T-helper 22 cell (primary cell): ENCODE measurements at places on chromosomes 6 and 20.

GRCh38 chr6:53466257-53466656 lies 78.6 kb downstream of the GCLC start:
- DNase-seq: no peak

- DNase-seq: no peak
These were observed 106.7 kb upstream of the RREB1 start for GRCh38 chr6:7000825-7001777.

- DNase-seq: no peak
These were observed 128.0 kb upstream of the GGTLC1 start for GRCh38 chr20:24116611-24117010.

DNA sequence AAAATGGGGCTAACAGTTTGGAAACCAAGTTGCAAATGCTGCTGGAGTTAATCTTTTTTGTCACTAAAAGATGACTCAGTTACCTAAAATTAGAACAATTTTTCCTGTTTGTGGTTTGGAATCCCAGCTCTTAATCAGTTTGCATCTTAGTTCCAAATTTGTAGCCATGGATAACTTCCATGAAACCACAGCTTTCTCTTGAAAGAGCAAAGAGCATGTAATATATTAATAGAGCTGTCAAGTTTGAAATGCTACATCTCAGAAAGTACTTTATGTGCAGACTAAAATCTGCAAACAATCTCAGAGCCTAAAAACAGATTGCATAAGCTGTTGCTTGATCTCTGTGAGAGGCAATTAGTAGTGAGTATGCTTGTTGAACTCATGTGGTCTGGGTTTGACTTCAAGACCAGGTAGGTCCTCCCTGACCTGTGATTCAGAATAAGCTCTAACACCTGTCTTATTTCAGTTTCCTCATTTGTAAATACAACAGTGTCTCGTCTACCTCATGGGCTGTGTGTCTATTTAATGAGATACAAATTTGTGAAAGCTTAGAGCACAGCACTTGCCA lies 23.5 kb downstream of the DHX35 start:
- no peak for DNase-seq

- no peak for DNase-seq
These were observed 94.6 kb upstream of the INSM1 start for GRCh38 chr20:20273286-20273685.

GRCh38 chr6:150189122-150189521 lies 46.3 kb downstream of the PPP1R14C start:
- no peak for DNase-seq

DNA sequence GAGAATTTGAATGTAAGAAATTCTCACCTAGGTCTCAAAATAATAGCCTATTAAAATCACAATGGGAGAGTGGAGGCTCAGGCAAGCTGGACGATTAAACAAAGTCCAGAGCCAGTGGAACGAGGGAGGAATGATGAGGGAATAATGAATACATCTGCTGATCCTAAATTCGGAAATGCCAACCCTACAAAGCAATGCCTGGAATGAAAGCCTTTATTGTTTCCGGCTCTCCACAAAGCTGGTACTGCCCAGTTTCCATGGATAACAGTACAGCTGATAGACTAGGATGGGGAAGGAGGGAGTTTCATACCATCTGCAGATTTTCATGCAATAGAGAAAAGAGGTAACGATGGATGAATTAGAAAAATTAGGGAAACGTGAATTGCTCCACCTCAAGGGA lies 356.1 kb downstream of the CBLN4 start:
- no peak for DNase-seq

DNA sequence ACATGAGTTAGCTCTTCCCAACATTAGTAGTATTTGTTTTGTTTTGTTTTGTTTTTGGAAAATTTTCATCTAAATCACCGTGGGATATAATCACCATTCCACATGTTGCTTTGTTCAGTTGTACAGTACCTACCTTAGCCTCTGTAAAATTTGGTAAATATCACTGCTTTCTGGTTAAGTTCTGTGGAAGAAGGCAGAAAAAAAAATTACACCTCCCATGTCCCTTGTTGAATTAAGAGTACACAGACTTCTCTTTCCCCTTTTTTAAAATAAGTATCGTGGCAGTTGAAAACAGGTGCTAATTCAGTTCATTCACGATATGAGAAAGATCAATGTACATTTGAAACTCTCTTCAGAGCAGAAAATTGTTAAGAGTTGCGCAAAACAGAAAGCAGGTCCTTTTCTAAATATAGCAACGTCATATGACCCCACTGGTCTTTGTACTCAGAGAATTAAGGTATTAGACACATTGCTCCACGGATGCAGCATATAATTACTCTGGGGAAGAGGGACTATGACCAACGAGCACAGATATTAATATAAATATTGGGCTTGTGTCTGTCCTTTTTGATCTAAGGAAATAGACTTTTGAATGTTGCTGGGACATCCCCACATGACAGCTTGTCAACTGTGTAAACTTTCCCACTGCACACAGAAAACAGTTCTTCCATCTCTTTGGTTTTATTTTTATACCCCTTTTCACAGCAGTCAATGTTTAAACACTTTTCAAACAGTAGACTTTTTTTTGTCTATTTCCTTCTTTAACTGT lies 58.6 kb upstream of the ZNF217 start:
- DNase-seq: no peak

DNA sequence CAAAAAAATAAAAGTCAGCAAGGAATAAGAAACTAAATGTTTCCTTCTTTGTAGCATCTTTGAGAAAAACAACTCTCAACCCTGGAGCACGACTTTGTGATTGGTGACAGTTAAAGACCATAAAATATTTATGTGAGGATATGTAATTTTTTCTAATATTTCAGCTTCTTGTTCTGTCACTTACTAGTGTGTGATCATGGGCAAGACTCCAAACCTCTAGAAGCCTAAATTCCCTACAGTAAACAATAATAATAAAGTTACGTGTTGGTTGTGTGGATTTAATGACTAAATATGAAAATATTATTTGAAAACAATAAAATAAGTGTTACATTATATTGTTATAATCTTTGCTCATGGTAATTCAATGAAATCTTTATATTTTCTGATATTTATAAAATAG lies 735.6 kb upstream of the MARCKS start:
- DNase-seq: no peak

DNA sequence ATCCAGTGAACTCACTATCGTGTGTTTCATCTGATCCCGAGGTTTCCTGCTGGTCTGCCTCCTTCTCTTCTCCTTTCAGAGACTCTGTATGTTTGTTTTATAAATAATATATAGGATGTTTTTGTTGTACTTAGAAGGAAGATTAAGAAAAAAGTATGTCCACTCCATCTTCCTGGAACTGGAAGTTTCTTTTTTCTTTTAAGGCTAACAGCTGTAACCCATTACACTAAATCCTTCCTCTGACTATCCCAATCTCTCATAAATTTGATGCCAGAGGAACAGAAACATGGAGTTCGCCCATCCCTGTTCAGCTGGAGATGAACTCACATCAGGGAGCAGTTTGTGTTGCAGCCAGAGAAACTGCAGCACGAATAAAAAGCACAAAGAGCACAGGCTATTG lies 20.7 kb downstream of the RIPK1 start:
- no peak for DNase-seq

DNA sequence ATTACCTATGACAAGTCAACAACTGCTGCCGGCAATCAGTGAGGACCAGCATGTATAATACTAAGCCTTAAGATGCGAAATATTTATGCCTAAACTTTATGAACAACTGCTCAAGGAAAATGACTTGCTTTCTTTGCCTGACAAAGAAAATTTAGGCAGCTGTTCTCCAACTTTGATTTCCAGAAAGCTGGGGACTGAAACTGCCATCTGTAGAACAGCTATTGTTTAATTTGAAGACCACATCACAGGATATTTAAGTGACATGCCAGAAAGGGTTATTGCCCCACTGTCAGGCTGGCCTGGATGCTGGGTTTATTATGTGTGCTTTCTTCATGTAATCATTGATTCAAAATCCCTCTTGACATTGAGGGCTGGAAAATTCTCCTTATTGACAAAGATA lies 153.9 kb upstream of the ENPP5 start:
- no peak for DNase-seq

- DNase-seq: no peak
These were observed 2.5 kb downstream of the RNF182 start for GRCh38 chr6:13927203-13927602.

DNA sequence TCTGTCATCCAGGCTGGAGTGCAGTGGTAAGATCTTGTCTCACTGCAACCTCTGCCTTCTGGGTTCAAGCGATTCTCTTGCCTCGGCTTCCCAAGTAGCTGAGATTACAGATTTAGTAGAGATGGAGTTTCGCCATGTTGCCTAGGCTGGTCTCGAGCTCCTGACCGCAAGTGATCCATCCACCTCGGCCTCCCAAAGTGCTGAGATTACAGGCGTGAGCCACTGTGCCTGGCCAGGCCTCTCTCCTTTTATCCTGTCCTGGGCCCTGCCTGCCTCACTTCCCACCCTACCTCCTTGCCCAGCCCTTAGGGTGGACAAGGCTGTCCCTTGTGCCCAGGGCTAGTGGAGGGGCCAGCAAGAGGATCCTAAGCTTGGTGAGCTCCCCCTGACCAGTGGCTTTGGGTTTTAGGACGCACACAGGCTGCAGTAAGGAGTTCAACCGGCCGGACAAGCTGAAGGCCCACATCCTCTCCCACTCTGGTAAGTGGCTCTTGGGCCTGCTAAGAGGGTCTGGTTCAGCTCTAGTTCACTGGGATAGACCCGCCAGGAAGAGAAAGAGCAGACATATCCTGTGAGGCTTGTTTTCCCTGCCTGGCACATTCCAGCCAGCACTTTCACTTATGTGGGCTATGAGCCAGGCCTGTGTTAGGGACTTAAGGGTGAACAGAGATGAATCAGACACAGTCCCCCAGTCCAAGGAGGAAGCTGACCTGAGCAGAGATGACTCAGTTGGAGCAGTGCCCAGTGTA lies 21.9 kb upstream of the CHMP4B start:
- DNase-seq: no peak

GRCh38 chr20:4711511-4711910 lies 10.2 kb upstream of the PRND start:
- no peak for DNase-seq

DNA sequence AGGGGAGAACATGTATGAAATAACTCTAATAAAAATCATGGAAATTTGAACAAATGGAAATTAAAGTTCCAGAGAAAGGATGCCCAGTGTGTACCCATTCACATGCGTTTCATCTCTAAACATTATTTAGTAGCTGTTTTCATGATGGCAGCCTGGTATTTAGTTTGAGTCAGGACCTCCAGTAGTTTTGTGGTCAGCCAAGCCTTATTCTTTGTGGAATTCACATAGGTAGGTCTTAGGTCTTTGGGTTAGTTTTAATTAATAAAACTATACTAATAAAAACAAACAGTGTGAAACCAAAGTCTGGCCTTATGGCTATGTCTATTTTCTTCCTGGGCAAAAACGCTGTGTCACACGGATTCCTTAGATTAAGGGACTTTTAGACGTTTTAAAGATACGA lies 137.8 kb downstream of the FOXC1 start:
- no peak for DNase-seq

DNA sequence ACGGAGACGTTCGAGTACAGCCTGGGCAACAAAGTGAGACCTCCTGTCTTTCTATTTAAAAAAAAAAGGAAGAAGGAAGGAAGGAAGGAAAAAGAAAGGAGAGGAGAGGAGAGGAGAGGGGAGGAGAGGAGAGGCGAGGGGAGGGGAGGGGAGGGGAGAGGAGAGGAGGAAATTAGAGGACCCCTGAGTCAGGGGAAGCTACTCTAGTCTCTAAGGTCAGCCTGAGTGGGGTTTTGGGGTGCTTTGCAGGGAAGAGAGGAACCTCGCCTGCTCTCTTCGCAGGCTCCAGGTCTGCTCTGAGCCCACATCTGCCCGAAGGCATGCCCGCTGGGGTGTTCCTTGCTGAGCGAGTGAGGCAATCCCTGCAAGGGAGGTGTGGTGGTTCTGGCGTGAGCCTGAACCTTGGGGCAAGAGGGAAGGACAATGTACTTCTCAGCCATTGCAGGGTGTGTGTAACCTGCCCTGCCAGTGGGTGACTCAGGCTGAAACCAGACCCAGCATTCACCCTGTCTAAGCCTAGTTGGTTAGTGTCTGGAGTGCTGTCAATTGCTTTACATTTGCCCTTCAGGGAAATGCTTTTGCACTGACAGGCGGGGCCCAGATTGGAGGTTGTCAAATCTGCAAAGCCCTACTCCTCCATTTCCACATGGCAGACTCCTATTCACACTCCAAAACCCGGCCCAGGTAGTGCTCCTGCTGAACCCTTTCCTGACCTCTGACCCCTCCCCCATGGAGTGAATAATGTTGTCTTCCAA lies 15.3 kb upstream of the MMP9 start:
- DNase-seq: no peak

DNA sequence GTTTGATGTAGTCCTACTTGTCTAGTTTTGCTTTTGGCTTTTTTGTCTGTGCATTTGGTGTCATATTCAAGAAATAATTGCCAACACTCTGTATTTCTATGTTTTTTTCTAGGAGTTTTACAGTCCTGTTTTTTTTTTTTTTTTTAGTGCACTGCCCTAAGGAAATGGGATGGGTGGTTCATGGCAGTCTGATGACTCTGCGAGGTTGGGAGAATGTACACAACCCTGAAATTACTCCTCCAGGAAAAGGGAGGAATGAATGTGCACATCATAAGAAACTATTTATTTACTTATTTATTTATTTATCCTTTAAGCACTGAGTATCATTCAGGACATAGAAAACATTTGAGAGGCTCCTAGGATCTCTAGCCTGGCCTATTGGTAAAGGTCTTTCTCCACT lies 15.2 kb upstream of the SLC17A5 start:
- DNase-seq: no peak

DNA sequence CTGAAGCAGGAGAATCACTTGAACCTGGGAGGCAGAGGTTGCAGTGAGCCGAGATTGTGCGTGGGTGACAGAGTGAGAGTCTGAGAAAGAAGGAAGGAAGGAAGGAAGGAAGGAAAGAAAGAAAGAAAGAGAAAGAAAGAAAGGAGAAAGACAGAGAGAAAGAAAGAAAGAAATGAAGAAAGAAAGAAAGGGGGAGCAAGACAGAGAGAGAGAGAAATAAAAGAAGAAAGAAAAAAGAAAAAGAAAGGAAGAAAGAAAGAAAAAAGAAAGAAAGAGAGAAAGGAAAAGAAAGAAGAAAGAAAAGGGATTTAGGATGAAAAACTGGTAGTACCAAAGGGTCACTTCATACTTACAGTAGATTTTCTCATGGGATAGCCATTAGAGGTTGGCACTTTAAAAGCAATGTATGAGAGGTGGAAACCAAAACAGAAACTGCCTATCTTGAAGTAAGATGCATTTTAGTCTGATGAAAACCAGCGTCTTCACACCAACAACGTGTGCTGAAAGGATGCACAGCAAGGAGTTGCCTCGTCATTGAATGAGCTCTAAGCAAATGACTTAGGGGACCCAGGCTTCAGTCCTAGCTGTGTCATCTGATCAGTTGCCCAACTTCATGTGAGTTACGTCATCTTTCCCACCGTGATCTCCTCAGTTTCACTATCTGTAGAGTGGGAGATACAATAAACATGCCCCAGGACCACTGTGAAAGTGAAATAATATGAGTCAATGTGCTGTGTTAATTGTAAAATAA lies 133.9 kb upstream of the NEDD9 start:
- DNase-seq: peak; percentile 39

DNA sequence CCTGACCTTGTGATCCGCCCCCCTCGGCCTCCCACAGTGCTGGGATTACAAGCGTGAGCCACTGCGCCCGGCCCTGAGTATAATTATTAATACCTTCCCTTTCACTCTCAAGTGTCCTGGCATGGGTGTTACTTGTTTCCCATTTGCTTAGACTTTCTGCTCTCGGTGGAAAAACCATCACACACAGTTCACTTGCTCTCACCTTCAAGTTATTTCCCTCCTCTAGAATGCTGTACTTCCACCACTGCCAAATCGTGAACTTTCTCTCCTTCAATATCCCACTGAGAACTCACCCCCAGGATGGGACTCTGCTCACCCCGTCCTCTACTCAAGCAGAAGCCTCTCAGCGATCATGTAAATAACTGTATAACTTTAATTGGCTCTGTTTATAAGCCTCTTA lies 4.6 kb upstream of the HIVEP1 start:
- DNase-seq: no peak

GRCh38 chr6:74912234-74912633 lies 293.6 kb downstream of the COL12A1 start:
- DNase-seq: no peak
